Right ventricle myocardium inferior (tissue), 1 donor: ENCODE measurements at places on chromosomes 5 and 9. TPM values are rescaled to one million over a fixed set of nuclear protein-coding genes. Genes with fewer than 3 reads are reported as not detected.

Gene TAS2R1
- not detected for total RNA-seq

Gene FAM81B
- total RNA-seq = 6.4 TPM

Gene PRSS3
- total RNA-seq = not detected

Gene LCN1
- not detected for total RNA-seq

Gene PSD2
- total RNA-seq = not detected

Gene CD180
- 1.6 TPM for total RNA-seq

Gene SERF1A
- 6.7 TPM for total RNA-seq

Gene PTGR1
- 44.9 TPM for total RNA-seq

Gene FGF10
- total RNA-seq = 4.4 TPM

Gene TAF11L5
- total RNA-seq = not detected

Gene TMEM245
- 95.1 TPM for total RNA-seq

Gene PCDHGB2
- 8.3 TPM for total RNA-seq

Gene LHX2
- not detected for total RNA-seq

Gene PCDHGA4
- 7.8 TPM for total RNA-seq

Gene FOXD4L5
- not detected for total RNA-seq

Gene RNF208
- total RNA-seq = 26.0 TPM

Gene CDC20B
- not detected for total RNA-seq

Gene DBH
- not detected for total RNA-seq

Gene ARL10
- 5.4 TPM for total RNA-seq

Gene IFNB1
- total RNA-seq = not detected

Gene ARHGEF28
- 1.9 TPM for total RNA-seq

Gene CBY3
- total RNA-seq = not detected

Gene EXD3
- total RNA-seq = 6.8 TPM

Gene PHF2
- total RNA-seq = 28.7 TPM

Gene OR1L6
- not detected for total RNA-seq

Gene C5orf52
- not detected for total RNA-seq

GRCh38 chr5:160799184-160799583 is 52.8 kb downstream of the ATP10B start:
- no peak for DNase-seq

DNA sequence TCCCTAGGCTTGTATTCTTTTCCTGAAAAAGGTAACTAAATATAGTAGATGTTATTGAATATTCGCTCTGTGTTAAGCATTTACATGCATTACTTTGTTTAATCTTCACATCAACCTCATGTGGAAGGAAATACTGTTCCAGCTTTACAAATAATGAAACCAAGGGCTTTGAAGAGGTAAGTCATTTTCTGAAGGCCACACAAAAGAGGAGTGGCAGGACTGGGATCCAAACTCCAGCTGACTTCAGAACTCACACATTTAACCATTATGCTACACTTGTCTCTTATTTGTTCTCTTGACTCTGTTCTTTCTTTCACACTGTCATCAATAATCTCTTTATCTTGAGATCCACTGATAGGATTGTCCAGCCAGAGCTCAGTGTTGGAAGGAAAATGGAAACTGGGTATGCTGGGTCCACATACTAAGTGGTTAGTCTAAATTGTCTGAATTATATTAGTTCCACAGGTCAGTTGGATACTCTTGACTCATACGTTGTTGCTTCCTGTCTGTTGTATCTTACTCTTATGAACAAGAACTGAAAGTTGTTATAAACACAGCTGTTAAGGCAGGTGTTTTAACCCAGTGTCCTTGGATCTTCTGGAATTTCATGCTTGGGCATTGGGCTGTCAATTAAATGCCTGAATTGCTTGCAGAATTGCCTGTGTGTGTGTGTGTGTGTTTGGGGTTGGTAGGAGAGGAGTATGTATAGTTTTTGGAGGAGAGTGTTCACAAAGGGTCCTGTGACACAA is 65.6 kb downstream of the TLE4 start:
- DNase-seq = no peak

- DNase-seq = no peak
Observed at GRCh38 chr9:35741740-35742139, 7.3 kb downstream of the GBA2 start.

GRCh38 chr9:96071076-96071814 is 195.8 kb downstream of the ERCC6L2 start:
- DNase-seq = no peak

DNA sequence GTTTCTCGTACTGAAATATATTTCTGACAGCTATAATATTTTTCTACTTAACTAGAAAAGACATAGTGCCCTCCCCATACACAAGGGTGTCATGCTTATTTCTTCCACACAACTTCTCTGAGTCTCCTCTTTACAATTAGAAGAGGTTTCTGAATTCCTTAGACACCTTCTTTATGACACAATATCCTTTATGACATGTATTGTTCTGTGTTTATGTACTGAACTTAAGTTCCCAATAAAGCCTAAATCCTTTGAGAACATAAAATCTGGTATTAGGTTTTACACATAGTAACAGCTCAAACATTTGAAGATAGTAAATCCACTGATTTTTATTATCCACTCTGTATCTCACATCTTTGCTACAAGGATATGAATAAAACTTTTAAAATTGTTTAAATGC is 32.5 kb downstream of the GRAMD2B start:
- DNase-seq = no peak

GRCh38 chr5:177576169-177576568 is 15.8 kb upstream of the TMED9 start:
- no peak for DNase-seq

GRCh38 chr5:145678255-145678654 is 156.9 kb downstream of the PRELID2 start:
- DNase-seq = no peak

DNA sequence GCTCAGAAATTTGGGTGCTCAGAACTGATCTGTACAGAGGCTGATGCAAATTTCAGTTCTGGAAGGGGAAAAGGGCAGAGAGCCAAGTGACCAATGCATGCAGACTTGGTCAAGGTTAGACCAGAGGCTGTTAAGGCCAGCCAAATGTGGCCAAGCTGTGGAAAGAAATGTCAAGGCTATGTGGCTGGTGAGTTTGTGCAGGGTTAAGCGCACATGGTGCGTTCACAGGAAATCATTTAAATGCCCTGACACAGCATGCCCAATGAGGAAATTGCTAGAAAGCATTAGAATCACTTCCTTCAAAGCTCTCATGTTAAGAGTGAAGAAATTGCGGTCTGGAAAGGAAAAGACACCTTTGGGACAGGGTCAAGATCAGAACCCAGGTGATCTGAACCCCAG is 58.0 kb downstream of the PTPN3 start:
- no peak for DNase-seq

- DNase-seq = peak; percentile 91
Observed at GRCh38 chr5:81233080-81233634, at the start of gene CKMT2. CKMT2 (plus strand) TSS chr5:81233322; CDS start chr5:81251133, 17,811 bp downstream.

- no peak for DNase-seq
Observed at GRCh38 chr9:132885720-132886333, 7.1 kb downstream of the SPACA9 start.

GRCh38 chr9:137836151-137836830 is 41.3 kb upstream of the CACNA1B start:
- no peak for DNase-seq

DNA sequence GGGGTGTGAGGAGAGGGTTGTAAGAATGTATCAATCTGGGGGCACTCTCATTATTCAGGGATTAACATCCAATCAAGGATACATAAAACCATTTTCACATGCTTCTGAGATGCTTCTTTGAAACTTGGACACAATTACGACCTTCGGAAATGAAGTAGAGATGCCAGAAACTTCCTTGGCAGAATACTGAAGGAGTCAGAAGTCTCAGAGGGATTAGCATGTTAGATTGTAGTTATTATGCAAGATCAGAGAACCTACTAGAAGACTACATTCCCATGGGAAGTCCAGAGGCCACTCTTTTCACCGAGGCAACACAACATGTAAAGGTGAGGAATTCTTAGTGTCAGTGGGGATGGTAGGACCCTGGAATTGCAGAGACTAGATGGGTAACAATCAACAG is 5.1 kb upstream of the SLC22A4 start:
- DNase-seq = no peak

GRCh38 chr5:53603009-53603687 is 42.7 kb downstream of the NDUFS4 start:
- no peak for DNase-seq

- DNase-seq = no peak
Observed at GRCh38 chr5:115335301-115335700, 38.8 kb upstream of the CCDC112 start.

DNA sequence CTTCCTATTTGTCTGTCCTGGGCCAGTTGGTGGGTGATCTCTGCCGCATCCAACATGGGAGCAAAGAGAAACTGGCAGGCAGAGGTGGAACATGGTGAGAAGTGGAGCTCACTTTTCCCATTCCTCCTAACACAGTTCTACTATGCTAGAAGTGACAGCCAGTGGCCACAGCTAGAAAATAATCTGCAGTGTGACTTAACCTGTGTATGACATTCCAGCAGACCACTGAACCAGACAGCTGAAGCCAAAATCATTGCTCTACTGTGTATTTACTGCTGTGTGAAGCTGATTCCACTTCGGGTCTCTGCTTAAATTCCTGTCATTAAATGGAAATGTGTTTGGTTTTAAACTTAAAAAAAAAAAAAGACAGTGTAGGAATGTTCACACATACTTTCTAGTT is 523.0 kb downstream of the MTRR start:
- no peak for DNase-seq

GRCh38 chr5:102223542-102224477 is 72.3 kb downstream of the SLCO4C1 start:
- DNase-seq = no peak

DNA sequence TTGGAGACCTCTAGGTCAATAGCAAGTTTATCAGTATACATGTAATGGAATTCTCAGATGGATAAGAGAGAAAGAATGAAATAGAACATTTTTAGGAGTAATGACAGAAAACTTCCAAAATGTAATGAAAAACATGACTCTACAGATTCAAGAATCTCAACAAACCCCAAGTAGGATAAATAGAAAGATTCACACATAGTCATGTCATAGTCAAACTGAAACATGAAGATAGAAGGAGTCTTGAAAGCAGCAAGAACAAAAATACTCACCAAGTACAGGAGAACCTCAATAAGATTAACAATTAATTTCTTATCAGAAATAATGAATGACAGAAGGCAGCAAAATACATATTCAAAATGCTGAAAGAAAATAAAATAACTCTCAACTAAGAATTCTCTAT is 164.5 kb downstream of the SPATA31D1 start:
- no peak for DNase-seq

GRCh38 chr9:93025736-93026135 is 32.8 kb upstream of the SUSD3 start:
- no peak for DNase-seq

- DNase-seq = no peak
Observed at GRCh38 chr5:115295777-115296123, 704 bp downstream of the CCDC112 start.

DNA sequence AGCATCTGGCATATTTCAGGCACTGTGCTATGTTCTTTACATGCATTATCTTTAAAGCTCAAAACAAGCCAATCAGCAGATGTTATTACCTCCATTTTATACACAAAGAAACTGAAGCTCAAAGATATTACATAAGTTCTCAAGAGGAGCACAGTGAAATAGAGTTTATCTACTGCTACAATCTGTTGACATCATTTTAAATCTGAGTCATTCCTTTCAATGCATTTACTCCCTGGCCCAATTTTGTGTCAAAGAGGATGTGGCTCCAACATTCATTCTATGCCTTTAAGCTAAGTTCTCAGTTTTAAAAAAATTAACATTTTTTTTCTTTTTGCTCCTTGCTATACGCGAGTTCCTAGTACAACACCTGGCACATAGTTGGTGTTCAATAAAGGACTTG is 486.3 kb upstream of the ZNF462 start:
- DNase-seq = no peak

GRCh38 chr9:31715250-31715649 is 669.2 kb upstream of the ACO1 start:
- DNase-seq = no peak

- no peak for DNase-seq
Observed at GRCh38 chr5:73743161-73743560, 117.2 kb downstream of the ARHGEF28 start.

DNA sequence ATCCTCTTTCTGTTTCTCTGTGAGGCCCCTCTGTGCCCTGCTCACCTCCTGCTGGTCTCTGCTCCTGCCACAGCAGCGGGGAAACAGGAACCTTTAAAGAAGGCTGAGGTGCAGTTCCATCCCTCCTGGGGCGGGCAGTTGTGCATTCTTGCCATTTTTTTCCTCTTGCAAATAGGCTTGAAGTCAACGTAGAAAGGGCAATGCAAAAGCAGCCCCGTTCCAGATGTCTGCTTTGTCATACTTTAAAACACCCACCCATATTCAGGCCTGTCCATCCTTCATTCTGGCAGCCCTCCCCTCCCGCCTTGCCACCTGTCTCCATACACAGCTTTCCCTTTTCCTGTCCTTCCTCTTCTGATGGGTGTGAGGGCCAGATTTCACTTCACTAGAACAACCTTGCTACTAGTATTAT is 65.4 kb upstream of the KLF9 start:
- no peak for DNase-seq

GRCh38 chr9:101579711-101580545 is 14.8 kb downstream of the PPP3R2 start:
- DNase-seq = peak; percentile 61

GRCh38 chr5:644509-644908 is 32.4 kb downstream of the CEP72 start:
- DNase-seq = no peak

GRCh38 chr9:91522481-91522880 is 98.8 kb upstream of the NFIL3 start:
- no peak for DNase-seq

GRCh38 chr9:77876091-77876490 is 155.5 kb downstream of the GNAQ start:
- DNase-seq = no peak

GRCh38 chr5:18037718-18038117 is 403.5 kb downstream of the TAF11L14 start:
- DNase-seq = no peak

DNA sequence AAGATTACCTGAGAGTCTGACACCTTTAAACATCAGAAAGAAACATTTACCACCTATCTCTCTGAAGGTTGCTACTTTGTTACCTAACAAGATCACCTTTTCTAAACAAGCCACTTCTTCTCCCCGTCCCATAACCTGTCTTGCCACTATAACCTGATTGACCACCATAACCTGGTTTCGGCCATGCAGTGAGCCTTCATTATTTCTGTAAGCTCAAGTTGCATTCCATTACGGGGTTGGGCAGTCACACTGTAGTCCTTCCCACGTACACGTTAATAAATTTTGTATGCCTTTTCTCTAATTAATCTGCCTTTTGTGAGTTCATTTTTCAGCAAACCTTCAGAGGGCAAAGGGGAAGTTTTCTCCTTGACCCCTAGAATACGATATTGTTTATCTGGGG is 28.0 kb upstream of the CCNG1 start:
- no peak for DNase-seq

GRCh38 chr5:4555725-4556285 is 584.3 kb upstream of the ADAMTS16 start:
- DNase-seq = no peak

DNA sequence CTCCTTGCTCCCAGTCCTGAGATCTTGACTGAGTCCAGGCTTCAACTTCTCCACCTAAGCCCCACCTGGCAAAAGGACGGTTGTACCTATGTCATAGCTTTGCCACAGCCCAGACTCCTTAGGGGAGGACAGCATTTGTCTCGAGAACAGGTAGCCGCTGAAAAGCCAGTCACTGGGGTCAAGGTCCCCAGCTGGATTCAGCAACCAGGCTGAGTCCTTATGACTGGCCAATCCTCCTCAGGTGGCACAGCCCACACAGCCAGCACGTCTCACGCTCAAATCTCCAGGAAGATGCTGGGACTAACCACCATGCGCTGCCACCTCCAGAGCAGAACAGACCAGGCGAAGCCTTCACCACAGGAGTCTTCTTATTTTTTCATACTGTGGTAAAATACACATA is 27.9 kb upstream of the SMU1 start:
- no peak for DNase-seq
